ENCODE measurements at places on chromosomes 12 and 14.

DNA sequence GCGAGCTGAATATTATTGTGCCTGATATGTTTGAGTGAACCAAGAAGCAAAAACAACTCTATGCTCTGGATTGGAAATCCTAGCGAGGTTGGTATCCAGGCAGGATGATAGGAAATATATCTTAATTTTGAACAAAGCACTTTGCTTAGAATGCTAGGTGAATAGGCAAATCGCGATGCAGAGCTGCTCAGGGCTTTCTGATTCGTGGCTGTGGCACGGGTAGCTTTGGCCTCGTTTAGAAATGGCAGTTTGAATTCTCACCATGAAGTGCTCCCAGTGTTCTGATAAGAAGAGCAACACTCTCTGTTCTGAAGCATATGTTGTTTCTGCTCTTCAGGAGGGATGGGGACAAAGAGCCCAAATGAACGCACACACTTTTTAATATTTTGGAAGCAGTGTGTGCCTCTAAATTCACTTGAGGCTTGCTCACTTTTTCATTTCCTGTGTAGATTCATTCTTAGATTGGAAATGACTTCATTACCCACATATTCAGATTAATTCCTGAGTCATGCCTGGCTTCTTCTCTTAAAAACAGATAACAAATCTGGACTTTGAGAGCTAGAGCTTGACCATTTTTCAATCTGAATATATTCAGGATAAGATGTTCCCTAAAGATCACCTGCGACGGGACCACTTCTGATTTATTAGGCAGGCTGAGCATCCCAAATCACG lies 200.9 kb downstream of the RPAP3 start:
- no peak for DNase-seq

GRCh38 chr12:113808095-113808951 lies 157.8 kb downstream of the RBM19 start:
- no peak for DNase-seq

- no peak for DNase-seq
Observed at GRCh38 chr14:72830356-72830755, 63.5 kb downstream of the DPF3 start.

DNA sequence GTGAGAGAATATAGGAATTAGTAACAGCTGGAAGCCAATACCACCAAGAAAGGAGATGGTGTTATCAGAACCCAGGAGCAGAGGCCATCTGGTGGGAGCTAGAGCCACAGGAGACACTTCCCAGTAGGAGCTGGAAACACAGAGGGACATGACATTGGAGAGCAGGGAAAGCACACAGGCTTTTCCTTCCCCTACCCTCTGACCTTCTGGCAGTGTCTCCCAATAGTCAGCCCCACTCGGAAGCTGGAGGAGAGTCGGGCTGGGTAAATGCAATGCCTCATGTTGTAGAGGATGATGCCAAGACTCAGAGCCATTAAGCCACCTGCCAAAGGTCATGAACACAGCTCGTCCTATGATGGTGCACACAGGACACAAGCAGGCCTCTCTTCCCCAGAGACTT lies 538.5 kb downstream of the BCL11B start:
- DNase-seq: no peak

GRCh38 chr12:32612658-32613614 lies 66.2 kb upstream of the DNM1L start:
- no peak for DNase-seq

DNA sequence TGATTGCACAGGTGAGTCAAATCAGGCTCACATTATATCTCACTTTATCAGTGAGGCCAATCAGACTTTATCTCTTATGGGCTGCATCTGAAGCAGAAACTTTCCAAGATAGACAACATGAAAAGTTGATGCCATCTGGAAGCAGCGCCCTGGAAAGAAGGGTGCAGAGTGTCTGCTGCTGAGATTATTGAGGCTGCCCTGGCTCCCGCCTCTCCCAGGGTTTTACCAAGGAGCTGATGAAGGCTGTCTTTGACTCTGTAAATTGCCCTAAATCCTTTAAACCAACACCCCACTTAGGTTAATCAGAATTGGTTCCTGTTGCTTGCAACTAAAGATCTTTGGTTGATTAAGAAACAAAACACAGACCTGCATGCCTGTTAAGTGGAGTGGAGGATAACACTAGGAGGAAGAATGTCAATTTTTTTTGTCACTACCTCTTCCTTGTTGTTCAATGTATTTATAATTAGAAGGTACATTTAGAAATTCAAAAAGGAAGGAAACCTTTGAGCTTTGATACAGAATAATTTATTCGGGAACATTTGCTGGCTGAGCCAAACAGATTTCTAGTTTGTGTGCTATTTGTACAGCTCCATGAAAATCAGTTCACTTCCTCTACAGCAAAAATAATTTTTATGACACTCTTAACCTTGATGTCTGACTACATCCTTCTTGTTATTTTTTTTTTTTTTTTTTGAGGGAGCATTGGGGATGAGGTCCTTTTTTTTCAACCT lies 104.1 kb downstream of the VEZT start:
- DNase-seq: no peak

DNA sequence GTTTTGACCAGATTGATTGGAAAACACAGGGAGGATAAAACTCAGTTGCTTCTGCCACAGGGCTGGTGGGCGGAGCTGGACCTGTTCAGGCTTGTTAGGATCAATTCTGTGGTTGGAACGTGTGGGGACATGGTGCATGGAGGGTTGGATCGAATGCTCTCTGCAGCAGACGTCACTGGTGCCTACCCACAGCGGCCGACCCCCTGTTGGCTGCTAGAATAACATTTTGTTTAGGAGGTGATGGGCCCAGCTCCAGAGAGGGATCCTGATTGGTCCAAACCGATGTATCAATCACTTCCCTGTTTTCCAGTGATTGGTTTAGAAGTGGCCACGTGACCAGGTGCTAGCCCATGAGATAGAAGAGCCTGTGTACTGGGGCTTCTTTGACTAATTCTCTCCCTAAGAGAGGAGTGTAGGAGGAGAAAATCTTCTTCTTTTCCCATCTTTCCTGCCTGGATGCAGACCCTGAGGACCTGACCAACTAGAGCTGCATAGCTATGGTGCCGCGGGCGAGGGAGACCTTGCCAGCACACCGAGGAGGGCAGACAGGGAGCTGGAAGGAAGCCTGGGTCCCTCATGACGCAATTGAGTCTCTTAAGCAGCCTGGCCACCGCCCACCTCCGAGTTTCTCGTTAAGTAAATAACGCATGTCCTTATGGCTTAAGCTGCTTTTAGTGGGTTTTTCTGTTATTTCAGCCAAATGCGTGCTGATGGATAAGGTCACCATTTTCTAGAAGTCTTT lies 163.5 kb downstream of the AACS start:
- no peak for DNase-seq

DNA sequence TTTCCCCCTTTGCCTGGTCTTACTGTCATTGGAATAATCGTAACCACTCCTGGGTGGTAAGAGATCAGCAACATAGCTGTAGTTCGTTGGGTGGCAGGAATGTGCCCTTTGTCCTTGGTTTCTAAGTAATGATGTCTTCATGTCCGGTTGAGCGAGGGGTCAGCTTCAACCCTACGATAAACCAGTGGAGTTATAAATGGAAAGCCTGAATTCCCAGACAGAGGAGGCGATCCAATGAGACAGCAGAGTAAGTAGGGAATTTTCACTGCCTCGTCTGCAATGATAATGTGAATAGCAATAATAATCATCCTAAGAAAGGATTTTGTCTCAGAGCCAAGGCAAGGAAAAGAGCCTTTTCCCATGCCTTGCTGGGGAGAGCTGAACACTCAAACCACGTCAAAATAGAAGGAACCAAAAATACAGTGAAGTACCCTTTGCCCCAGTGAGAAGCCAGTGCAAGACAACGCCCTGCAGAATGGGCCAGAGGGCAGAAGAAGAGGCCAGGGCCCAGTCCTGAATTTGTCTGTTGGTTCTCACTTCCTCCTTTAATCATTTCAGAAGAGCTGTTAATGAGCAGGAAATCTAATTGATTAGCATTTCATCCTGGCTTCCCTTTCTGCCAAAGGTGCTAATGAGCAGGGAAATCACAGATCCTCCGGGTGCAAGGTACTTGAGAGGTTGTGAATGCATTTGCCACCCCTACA lies 330.7 kb downstream of the CACNA1C start:
- no peak for DNase-seq

DNA sequence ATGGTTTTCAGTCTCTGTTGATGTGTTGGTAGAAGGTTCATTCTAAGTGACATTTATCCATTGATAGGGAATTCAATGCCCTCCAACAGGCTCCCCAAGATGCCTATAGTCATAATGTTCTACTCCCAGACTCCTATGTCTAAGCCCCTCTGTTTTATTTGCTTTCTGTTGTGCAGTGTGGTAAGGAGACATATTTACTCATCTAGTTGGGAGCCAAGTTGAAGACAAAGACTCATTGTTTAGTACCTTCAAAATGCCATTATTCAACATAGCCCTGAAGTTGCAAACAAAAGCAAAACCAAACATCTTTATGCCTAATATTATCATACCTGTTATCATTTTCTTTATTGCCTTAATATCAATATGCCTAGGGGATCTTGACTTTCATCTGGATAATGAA lies 302.1 kb downstream of the RMST start:
- DNase-seq: no peak

DNA sequence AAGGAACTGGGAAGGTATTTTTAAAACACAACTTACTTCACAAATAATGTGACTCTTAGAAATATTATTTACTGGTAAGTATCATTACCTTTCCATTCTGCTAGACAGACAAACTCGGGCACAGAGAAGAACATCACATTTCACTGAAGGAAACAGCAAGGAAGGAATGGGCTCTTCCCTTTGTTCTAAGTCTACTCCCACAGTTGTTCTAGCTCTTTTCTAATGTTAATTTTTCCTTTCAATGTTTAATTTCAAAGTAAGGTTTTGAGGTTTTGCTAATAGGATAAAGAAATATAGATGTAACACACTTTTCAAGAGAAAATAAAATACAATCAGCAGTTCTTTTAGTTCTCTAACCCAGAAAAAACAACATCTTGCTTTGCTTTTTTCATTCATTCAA lies 7.0 kb downstream of the NID2 start:
- no peak for DNase-seq

- DNase-seq: no peak
Observed at GRCh38 chr14:30680036-30680435, 57.9 kb downstream of the SCFD1 start.
